GM23248 (cell line): ENCODE measurements at places on chromosomes 5 and 9.

DNA sequence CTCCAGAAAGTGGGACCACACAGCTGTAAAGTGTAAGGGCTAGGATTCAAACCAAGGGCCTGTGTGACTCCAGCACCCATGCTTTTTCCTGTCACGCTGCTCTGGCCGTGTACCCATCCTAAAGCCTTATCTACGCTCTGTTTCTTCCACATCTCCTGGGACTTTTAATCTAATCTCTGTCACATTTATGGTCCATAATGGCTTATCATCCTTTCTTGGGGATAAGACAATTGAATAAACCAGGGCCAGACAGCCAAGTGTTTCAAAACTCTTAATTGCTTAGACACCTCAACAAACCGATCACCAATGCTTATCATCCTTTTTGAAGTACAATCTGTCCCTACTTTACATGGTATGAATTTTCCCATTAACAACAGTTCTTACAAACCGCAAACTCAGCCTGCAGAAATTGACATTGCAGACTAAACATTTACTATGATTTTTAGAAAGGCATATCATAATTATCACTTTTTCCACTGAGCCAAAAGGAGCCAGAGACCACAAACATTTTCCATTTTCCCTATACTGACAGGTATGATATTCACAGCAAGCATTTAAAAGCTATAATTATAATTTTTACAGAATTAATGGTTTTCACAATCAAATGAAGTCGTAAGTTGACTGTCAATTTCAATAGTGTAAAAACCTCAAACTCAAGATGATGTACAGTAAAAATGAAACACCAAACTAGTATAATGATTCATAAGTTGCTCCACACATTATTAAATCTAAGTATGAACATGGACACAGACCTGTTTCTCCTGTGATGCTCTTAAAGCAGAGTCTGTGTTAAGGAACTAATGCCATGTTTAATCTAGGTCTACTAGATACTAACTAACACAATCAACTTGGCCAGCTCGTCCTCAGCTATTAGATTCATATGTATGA lies 99.5 kb downstream of the FBXW11 start:
- no peak for DNase-seq

DNA sequence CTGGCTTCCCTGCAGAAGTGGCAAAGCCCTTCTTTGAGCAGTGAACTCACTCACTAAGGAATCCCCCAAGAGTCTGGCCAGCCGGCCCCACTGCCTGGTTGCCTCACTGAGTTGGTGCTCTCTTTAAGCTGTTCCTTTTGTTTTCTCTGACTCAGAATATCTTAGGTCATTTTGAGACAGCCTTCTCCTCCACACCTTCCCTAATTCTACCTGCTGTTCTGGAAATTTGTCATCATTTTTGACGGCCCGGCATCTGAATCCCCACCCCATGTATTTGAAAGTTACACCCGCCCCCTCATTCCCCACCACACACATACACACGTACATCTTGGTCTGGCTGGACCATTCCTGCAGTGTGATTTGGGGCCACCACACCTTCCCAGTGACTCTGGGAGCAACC lies 41.8 kb downstream of the FGF1 start:
- DNase-seq, result peak; percentile 72

DNA sequence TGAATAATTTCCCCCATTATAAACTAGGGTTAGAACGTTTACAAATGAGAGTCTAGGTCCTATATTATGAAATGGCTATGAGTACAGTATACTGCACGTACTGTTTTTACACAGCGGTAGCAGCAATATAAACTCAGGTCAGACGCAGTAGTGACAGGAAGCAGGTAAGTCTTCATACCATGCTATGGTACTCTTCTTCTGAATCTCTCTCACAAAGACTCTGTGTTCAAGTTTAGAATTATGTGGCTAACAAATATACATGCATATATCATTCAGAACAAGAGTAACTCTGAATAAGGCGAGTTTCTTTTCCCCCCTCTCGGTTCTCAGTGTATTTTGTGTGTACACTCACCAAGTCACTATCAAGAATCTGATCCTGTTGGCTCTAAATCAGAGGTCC lies 114.9 kb upstream of the KLF9 start:
- no peak for DNase-seq

GRCh38 chr5:111960476-111961215 lies 203.7 kb upstream of the NREP start:
- DNase-seq, result peak; percentile 85

- DNase-seq, result peak; percentile 95
Measured at GRCh38 chr9:91500509-91501014, 76.9 kb upstream of the NFIL3 start.

DNA sequence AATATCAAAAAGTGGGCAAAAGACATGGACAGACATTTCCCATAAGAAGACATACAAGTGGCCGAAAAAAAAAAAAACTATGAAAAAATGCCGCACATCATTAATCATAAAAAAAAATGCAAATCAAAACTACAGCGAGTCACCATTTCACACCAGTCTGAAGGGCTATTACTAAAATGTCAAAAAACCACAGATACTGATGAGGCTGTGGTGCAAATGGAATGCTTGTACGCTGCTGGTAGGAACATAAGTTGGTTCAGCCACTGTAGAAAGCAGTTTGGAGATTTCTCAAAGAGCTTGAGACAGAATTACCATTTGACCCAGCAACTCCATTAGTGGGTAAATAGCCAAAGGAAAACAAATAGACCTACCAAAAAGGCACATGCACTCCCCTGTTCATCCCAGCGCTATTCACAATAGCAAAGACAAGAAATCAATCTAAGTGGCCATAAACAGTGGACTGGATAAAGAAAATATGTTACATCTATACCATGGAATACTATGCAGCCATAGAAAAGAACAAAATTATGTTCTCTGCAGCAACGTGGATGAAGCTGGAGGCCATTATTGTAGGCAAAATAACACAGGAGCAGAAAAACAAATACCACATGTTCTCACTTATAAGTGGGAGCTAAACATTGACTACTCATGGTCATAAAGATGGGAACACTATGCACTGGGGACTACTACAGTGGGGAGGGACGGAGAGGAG lies 110.6 kb upstream of the BOD1 start:
- no peak for DNase-seq

- DNase-seq, result peak; percentile 49
Measured at GRCh38 chr5:121189342-121190305, 662.1 kb upstream of the FTMT start.

DNA sequence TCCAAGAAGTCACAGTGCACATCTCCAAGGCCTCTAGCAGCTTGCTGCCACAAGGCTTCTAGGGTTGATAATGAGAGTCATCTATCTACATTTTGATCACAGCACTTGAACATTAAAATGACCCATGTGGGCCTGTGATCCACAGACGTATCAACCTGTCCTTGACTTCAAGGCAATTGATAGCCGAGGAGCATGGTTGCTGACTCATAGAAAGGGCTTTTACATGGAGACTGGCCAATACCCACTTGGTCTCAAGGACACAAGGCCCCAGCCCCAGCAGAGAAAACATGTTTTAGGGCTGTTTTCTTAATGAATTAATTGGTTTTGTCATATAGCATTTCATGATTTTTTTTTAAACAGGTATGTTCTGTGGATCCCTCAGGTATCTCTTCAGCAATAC lies 314.0 kb downstream of the SEMA5A start:
- DNase-seq, result no peak

GRCh38 chr5:16857635-16858034 lies 78.5 kb downstream of the MYO10 start:
- peak; percentile 51 for DNase-seq

GRCh38 chr9:109780453-109781033 lies 545 bp downstream of the PALM2AKAP2 start:
- DNase-seq, result peak; percentile 61

DNA sequence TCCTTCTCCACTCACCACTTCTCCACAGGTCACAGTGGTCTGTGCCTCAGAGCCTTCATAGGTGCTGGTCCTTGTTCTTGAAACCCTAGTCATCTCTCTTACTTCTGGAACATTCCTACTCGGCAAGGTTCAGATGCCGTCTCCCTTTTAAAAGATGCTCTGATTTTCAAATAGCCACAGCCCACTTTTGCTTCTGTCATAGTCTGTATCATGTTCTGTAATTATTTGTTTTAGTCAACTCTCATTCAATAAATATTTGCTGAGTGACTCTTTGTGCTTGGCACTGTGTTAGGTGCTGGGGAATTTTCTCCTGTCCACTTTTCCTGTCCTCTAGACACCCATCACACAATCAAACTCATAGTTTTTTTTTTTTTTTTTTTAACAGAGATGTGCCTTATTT lies 181.3 kb upstream of the IL12B start:
- peak; percentile 61 for DNase-seq

DNA sequence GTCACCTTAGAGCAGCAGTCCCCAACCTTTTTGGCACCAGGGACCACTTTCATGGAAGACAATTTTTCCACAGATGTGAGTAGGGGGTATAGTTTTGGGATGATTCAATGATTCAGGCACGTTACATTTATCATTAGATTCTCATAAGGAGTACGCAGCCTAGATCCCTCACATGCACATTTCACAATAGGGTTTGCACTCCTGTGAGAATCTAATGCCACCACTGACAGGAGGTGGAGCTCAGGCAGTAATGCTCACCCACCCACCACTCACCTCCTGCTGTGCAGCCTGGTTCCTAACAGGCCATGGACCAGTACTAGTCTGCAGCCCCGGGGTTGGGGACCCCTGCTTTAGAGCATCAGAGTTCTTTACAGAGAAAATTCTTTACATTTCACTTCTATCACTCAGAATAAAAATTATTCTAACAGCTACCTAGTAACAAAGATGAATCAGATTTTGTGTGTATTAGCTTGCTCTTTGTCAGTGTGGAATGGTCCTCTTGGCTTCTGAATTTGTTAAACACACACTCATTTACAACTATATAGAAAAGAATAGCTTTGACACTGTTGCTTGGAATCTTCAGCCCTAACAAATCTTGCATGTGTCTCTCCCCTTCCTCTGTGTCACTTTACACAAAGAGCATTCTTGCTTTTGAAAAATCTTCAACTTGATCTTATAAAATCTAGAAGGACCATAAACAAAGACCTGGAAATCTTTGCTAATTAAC lies 438.6 kb downstream of the BNC2 start:
- no peak for DNase-seq
